ENCODE measurements at places on chromosomes 6 and 20.

DNA sequence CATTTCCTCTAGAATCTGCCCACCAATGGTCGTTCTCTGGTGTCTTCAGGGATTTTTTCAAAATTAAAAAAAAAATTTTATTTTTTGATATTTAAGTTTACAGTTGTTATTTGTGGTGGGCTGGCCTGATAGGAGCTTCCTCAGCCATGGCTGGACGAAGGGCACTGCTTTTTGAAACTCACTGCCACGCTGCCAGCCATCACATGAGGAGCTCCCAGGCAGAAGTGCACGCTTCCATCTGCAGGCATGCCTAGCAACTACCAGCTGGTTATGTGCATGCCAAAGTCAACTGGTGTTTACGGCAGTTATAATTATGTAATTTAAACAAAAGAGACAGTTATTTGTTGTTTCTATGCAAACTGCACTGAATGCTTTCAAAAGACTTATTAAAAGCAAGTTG is 105.1 kb downstream of the IRF4 start:
- no peak for DNase-seq

GRCh38 chr20:38117635-38118034 is 47.4 kb downstream of the TGM2 start:
- DNase-seq = no peak

DNA sequence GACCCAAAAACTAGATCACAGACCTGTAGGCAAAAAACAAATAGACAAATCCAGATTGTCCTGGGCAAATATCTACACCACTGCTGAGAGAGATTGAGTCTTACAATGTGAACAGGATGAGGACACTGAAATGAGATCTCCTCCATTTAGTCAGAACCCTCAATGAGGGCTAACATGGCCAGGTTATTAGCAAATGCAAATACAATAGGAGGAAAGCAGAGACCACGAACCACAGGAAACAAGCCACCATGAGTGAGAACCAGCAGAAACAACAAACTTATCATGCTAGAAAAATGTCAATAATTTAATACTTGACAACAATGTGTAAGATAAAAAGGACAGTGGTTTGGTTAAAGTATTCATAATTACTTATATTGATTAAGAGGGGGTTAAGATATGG is 162.8 kb downstream of the SYNE1 start:
- DNase-seq = no peak

- no peak for DNase-seq
These were observed 66.2 kb upstream of the EYA2 start for GRCh38 chr20:46828471-46828870.
